ENCODE measurements at places on chromosomes 16 and 17.
A peak's percentile ranks its signal among the peaks of the same experiment; 100 is the strongest.

DNA sequence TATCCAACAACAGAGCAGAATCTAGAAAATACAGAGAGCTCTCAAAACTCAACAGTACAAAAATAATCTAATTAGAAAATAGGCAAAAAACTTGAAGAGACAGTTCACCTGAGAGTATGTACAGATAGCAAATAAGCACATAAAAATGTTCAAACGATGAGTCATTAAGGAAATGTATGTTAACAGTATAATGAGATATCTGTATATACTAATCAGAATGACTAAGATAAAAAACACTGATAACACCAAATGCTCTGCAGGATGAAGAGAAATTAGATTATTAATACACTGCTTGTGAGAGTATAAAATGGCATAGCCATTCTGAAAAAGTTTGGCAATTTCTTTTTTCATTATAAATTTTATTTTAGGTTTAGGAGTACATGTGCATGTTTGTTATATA is 1307.6 kb upstream of the GOT2 start:
- DNase-seq, result no peak

GRCh38 chr17:66177048-66177447 is 14.9 kb downstream of the CEP112 start:
- no peak for DNase-seq

DNA sequence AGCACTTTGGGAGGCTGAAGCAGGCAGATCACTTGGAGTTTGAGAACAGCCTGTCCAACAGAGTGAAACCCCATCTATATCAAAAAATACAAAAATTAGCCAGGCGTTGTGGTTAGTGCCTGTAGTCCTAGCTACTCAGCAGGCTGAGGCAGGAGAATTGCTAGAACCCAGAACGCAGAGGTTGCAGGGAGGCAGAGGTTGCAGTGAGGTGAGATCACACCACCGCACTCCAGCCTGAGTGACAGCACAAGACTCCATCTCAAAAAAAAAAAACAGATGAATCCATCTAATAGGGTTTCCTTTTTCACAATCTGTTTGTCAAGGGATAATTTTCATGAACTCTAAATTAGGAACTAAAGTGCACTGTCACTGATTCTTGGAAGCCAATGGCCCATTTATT is 99.0 kb downstream of the PARN start:
- no peak for DNase-seq

DNA sequence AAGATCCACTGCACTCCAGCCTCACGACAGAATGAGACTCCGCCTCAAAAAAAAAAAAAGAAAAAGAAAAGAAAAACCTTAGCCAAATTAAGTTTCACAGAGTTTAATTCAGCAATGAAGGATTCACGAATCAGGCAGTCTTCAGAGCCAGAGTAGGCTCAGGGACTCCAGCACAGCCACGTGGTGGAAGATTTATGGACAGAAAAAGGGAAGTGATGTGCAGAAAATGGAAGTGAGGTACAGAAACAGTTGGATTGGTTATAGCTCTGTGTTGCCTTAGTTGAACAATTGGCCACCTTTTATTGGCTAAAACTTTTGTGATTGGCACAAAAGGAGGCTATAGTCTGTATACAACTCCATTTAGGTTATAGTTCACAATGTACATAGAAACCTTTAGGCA is 256.6 kb downstream of the HS3ST3B1 start:
- DNase-seq, result no peak

- no peak for DNase-seq
Measured at GRCh38 chr17:66957343-66957742, 7.2 kb upstream of the CACNG4 start.

GRCh38 chr17:62017496-62017895 is 47.6 kb downstream of the MED13 start:
- no peak for DNase-seq

DNA sequence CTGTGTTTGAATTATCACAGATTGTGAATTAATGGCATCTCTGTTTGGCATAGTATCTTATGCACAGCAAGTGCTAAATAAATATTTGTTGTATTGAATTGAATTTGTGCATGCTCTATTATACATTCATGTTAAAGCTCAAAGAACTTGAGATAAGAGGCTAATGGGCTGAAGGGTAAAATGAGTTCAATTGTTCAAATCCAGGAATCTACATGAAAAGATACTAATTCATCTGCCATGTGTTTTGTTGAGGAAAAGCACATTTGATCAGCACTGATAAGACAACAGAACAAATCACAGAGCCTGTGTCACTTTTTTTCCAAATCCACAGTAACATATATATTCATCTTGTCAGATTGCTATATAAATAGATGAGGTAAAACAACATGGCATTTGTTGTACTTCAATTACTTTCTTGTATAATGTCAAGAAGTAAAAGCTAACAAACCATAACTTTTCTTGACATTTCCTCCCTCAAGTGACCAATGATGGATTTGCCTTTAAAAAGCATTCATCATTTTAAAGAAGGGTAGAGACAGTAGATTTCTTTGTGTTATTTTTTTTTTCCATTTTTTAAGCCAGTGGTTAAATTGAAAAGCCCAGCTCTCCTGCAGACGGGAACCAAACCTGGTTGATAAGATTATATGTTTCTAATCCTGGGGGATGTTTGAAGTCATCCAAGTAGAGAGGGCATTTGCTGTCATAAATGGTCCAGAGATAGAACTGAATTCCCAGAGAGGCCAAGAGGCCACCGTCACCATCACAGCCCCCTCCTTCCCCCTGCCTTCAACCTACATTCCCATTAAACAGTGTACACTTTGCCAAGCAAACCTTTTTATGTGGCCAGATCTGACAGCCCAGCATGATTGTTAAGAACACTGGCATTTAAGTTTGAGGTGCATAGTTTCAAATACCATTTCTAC is 123.0 kb downstream of the CHD9NB start:
- no peak for DNase-seq

DNA sequence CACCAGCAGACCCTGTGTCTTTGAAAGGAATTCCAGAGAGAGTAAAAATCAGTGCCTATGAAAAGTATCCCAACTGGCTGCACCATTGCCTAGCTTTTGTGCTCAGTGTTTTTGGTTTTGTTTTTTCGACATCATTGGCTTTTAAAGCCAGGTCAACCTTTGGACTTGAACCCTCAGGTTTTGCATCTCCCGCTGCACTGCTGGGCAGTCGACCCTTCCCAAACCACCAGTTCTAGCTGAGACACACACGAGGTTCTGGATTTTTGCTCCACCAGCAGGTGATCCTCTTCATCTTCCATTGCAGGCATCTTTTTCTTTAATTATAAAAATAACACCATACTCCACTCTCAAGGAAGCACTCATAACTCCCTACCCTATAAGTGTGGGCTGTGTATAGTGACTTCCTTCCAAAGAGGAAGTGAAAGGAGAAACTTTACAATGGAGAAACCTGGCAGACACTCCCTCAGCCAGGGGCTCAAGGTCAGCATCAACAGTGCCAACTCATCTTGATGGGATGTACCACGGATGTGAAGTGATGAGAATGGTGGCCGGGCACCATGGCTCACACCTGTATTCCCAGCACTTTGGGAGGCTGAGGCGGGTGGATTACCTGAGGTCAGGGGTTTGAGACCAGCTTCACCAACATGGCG is 57.8 kb downstream of the BMERB1 start:
- DNase-seq, result no peak

DNA sequence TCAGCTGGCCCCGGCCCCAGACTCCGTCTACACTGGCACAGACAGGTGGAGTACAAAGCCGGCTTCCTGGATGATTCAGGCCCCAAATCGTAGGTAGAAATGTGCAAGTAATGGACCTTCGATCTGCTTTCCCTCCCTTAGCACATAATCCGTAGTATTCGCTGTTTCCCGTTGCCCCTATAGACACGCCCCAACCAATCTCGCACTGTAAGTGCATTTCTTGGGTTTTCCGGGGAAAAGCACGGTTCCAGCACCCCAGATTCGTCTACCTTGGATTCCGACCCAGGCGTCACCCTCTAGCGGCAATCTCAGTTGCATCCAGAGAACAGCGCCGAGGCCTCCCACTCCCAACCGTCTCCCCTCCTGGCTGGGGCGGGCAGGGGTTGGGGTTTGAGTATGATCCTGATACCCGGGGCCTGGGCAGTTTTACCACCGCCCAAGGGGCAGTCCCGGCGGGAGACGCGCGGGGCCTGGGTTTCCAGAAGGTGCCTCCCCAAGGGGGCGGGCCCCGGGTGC is 12.1 kb upstream of the FOXF1 start:
- no peak for DNase-seq

- DNase-seq, result no peak
Measured at GRCh38 chr17:4788807-4789700, at the start of gene GLTPD2. Gene GLTPD2, plus strand, starts transcription at chr17:4788964. Its CDS starts 48 bp downstream, at chr17:4789012.

GRCh38 chr16:3349175-3349574 is 6.5 kb upstream of the OR2C1 start:
- no peak for DNase-seq

DNA sequence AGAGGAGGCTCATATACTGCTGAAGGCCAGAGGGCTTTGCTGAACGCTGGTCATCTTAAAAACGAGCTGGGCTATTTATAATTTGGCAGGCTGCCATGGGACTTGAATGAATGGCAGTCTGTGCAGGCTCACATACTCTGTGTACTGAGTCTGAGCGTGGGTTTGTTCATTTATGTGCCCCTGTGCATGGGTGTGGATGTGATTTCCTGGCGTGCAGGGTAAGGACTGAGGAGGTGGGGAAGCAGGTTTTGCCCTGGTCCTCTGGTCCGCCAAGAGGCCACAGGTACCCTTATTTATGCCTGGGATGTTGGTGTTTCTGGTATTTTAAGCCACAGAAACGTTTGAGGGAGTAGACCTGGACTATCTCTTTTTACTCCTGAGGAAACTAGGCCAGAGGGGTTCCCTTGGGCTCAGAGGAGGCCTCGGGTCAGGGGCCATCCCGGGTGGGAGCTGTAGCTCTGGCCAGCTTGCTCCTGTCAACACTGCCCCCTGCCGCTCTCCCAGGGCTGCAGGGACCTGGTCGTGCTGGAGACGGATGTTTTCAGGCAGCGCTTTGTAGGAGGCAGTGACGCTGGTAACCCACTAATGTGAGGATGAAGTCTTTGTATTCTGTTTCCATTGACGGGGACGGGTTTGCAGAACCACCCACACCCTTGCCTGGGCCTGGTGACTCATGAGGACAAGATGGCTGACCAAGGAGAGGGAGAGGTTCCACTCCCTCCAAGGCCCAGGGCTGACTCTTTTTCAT is 184.4 kb downstream of the MSI2 start:
- DNase-seq, result peak; percentile 82

GRCh38 chr16:11871193-11871592 is 19.9 kb upstream of the RSL1D1 start:
- DNase-seq, result no peak

- DNase-seq, result no peak
Measured at GRCh38 chr17:49285716-49286115, 55.1 kb upstream of the PHOSPHO1 start.

GRCh38 chr17:1009229-1010085 is 12.5 kb downstream of the TIMM22 start:
- DNase-seq, result no peak
